Stimulated activated CD8-positive, alpha-beta memory T cell treated with anti-CD3 and anti-CD28 coated beads, Interleukin-4, amount 100 ng/mL, for 1 hour (primary cell): ENCODE measurements at places on chromosomes 7 and 10.

- DNase-seq, result no peak
Observed at GRCh38 chr10:81444242-81444929, 430.6 kb upstream of the NRG3 start.

DNA sequence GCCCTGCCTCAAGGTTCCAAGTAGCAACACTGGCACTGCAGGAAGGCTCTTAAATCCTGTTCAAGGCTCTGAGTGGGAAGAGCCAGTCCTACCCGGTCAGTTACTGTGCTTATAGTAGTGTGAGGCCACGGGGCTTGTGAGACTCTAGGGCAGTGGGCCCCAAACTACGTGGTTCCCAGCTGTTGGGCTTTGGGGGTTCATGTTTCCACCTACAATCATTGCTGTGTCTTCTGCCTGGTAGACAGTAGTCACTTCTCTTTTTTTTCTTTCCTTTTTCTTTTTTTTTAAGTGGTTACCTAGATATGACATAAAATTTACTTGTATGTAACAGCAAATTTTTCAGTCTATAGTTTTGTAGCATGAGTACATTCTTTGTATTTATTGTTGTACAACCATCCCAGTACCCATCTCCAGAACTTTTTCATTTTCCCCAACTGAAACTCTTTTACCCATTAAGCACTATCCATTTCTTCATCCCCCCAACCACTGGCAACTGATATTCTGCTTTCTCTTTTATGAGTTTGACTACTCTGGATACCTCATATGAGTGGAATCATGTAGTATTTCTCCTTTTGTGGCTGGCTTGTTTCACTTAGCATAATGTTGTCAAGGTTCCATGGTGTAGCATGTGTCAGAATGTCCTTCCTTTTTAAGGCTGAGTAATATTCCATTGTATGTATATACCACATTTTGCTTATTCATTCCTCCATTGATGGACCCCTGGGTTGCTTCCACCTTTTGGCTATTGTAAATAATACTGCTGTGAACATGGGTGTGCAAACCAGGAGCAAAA is 7.7 kb downstream of the UBTD1 start:
- no peak for DNase-seq

GRCh38 chr10:121484816-121485215 is 113.4 kb downstream of the FGFR2 start:
- DNase-seq, result no peak

GRCh38 chr7:144842377-144842851 is 6.6 kb upstream of the TPK1 start:
- no peak for DNase-seq

GRCh38 chr10:73232887-73233286 is 14.2 kb downstream of the DNAJC9 start:
- no peak for DNase-seq

- DNase-seq, result no peak
Observed at GRCh38 chr7:36396150-36396549, 6.5 kb downstream of the ANLN start.

DNA sequence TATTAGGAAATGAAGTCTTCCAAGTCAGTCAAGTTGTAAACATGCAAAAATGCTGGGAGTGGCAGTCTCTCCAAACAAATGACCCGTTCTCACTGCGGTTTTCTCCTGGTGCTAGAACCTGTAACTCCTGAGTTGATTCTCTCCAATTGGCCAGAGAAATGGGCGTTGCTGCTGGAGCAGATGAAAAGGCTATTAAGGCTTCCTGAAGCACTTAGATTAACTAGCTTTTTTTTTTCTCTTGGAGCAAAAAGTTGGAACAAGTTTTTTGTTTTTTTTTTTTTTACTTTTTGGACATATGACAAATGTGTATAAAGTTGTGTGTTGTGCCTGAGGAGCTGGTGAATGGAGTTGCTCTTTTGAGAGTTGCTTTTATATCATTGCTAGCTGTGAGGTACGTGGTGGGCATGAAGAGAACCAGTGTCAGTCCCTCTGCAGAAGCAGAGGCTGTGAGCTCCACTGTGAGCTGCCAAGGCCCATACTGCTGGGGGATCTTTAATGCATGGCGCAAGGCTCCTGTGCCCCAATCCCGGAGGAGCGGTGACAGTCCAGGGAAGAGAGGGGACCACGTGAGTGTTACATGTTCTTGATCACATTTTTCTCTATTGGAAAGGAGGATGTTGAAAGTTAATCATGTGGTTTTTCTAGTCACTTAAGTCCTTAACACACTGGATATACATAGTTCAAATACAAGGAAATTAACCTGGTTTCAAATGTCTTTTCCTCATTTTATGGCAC is 393.6 kb upstream of the GALNT17 start:
- no peak for DNase-seq

GRCh38 chr10:46231087-46231486 is 55.7 kb upstream of the ANTXRL start:
- no peak for DNase-seq

GRCh38 chr10:50636618-50637579 is 13.1 kb upstream of the SGMS1 start:
- no peak for DNase-seq

GRCh38 chr7:130222-130572 is 62.2 kb upstream of the FAM20C start:
- no peak for DNase-seq

DNA sequence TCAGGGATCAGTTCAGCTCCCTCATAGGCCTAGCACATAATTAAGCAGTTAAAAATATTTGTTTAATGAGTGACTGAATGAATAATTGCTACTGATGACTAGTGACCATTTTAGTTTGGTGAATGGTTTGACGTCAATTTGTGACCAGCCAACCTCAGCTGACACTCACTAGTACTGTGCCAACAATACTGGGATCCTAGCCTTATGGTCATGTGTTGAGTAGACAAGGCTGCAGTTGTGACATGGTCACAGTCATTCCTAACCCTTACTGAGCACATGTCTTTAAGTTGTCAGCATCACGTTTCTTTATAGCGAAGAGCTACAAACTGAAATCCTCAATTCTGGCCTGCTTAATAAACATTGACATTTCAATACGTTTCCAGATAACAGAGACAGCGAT is 86.9 kb upstream of the SLC26A5 start:
- no peak for DNase-seq

- no peak for DNase-seq
Observed at GRCh38 chr10:128612631-128613030, 486.4 kb upstream of the MKI67 start.

- DNase-seq, result no peak
Observed at GRCh38 chr7:36874041-36874440, 149.7 kb upstream of the AOAH start.

GRCh38 chr7:130022115-130022514 is 29.1 kb downstream of the ZC3HC1 start:
- no peak for DNase-seq

DNA sequence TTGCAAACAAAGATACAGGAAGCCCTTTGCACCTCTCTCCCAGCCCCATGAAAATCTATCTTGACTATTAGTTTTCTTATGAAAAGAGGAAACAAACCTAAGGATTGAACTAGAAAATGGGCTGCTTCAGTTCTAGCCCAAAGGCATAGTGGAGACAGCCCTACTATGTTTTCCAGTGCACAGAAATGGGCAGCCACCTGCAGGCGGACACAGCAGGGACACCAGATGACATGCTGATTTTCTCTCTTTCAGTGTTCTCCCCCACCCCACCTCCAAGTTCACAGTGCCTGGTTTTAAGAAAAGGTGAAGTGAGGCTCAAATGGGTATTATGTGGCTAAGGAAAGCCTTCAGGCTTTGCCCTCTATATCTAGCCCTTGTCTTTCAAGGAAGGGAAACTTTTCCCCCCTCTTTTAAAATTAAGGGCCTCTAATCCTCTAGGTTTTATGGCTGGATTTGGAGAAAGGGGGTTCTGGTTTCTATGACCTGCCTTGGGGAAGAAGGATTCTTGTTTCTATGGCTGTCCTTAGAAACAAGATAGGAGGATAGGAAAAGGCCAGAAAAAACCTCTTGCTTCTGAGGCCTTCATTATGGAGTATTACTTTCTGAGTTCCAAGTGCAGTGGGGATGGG is 23.5 kb upstream of the DDX50 start:
- DNase-seq, result no peak

DNA sequence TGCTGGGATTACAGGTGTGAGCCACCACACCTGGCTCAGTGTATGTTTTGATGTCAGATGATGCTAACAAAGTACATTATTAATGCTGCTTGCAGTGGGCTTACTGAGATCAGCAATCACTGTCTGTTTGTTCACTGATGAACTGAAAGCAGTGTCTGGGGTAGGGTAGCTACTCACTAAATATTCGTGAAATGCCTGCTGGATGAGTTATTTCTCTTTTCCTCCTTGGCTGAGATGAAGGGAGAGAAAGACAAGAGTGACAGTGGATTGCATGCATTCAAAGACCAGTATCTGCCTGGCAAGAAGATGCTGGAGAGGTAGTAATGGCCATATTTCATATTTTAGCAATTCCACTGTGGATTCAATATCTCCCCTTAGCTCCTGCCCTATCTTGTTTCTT is 32.3 kb downstream of the FAM107B start:
- no peak for DNase-seq

DNA sequence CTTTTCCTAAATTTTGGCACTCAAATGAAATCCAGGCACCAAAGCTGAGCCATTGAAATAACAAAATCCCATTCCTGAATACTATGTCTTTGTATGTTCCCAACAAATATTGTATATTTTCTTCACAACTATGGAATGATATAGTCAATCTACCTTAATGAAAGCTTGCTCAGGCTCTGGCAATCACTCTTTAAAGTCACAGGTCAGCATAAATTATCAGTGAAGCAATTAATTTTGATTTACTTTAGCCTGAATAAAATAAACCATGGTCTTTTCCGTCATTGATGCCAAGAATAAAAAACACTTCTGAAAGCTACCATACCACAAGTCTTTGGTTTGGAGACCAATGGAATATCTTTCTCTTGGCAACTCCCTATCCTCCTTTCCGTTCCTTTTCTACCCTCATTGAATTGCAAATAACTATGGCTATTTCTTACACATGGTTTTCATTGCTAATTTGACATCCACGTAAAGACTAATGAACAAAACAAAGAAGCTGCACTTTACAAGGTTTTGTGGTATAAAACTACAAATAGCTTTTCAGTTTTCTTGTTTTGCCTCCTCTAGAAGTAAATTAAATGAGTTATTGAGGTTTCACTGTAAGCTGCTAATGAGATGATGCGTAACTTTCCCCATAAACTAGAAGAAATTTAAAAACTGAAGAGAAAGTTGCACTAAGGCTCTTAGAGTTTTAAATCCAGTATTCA is 166.6 kb downstream of the TAX1BP1 start:
- no peak for DNase-seq

GRCh38 chr10:132589681-132590080 is 52.1 kb downstream of the INPP5A start:
- DNase-seq, result no peak

- no peak for DNase-seq
Observed at GRCh38 chr10:30842185-30842584, 189.5 kb downstream of the ZNF438 start.

DNA sequence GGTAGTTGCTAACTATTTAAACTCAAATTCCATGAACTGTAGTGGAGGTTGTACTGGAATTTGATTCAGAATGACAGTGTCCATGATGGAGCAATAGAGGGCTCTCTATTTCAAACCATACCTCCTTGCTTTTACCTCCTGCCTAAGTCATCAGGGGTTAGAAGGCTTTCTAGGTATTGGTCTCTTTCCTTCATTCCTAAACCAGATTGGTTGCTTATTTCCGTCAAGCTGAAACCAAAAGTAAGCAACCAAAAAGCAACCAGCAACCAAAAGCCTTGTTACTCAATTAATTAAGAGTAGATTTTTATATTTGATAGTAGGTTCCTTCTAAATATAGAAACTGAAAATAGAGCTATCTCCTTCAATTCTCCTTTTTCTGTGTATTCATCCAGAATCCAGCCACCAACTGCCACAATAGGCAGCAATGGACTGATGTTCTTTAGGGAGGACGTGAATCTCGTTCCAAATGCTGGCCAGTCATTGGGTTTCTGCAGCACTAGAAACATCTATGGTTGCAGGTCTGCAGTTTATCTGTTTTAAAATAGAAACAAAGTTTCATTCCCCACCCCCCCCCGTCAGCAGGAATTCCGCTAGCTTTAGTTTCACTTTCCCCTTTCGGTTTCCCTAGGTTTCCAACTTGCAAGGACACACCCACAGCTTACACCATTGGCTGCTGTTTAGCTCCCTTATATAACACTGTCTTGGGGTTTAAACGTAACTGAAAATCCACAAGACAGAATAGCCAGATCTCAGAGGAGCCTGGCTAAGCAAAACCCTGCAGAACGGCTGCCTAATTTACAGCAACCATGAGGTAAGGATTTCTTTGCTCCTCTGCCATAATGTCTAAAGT is at the start of gene IFIT1:
Gene IFIT1, plus strand, starts transcription at position 717 of the 850 bp plus-strand sequence. Its CDS starts 90 bp downstream, at position 807.
- no peak for DNase-seq

GRCh38 chr10:73859428-73859783 is 14.9 kb downstream of the CAMK2G start:
- DNase-seq, result no peak

DNA sequence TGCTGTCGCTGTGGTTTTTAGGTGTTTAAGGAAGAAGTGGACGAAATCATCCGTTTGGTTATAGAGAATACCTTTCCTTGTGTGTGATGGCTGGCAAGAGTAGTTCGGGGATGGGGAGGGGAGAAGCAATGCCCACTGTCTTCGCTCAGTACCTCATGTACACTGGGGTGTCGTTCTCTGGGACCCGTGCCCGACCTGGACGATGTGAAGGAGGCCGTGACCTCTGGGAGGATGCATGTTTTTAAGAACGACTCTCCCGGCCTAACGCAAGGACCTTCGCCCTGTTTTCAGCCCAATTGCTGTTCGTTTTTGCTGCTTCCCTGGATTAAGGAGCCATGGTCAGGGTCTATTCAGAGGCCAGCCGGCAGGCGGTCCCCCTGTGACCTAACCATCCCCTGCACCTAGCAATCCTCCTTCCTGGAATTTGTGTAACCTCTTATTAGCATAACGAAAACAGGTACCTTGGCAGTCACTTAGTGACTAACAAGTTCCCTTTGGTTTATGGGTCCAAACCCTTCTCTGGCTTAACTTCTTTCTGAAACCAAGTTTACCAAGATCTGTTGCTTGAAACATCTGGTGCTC is 1.3 kb downstream of the NFE2L3 start:
- no peak for DNase-seq

DNA sequence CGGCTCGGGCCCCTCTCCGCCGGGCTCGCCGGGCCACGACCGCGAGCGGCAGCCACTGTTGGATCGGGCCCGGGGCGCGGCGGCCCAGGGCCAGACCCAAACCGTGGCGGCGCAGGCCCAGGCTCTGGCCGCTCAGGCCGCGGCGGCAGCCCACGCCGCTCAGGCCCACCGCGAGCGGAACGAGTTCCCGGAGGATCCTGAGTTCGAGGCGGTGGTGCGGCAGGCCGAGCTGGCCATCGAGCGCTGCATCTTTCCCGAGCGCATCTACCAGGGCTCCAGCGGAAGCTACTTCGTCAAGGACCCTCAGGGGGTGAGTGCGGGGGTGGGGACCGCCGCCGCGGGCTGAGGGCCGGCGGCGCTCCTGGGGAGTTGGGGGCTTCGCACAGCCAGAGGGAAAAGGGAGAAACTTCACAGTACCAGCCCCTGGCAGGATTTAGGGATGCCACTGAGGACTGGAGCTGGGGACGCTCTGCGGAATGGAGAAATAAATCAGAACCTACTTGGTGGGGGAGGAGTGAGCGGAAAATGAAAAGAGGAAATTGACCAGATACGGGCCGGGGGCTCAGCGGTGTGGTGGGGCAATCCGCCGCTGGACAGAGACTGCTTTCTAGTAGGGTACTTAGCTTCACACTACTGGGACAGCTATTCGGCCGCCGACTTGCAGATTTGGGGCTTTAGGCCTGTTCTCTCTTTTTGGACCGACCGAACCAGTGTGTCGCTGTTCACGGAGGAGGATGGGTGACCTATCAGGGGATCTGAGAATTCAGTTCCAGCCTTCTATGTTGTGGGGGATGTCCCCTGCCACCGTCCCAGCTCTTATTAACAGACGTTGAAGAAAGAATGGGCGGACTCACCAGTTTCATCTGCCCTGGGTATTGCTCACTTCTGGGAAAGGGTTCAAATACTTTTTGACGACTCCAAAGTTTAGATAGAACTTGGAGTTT is 669 bp downstream of the PI4K2A start:
- peak; percentile 2 for DNase-seq
